ENCODE measurements at places on chromosomes 7 and 10.

DNA sequence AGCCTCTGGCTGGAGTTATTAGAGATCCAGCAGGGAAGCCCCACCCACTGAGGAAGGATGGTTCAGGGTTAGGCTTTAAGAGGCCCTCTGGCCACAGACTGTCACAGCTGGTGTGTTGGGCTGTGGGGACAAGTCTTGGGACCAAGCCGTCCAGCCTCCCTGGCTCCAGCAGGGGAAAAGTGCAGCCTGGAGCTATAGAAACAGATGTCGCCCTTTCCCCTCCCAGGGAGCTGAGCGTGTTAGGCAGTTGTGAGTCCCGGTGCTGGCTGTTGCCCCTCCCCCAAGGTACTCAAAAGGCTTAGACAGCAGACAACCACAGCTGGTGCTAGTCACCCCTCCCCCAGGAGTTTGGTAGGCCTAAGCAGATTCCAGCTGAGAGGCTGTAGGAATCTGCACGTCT, 143.4 kb downstream of the TMEM168 start:
- no peak for DNase-seq

GRCh38 chr10:24680647-24681524, 42.8 kb downstream of the ARHGAP21 start:
- DNase-seq: peak; percentile 5

GRCh38 chr7:7156663-7157062, 25.7 kb upstream of the C1GALT1 start:
- no peak for DNase-seq

DNA sequence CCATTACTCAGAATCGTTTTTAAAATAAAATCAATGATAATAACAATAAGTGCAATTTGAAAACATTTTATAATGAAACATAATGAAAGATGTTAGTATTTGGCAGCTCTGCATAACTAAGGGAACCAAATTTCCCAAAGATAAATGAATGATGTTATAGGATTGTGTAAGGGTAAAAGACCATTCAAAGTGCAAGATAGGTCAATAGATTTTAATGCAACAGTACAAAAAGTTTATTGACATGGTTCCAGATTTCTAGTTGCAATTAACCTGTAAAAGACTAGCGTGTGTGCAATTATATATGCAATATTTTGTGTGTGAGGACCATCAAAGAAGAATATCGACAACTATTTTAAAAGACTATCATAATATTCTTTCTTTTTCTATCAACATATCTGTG, 122.3 kb downstream of the MDFIC start:
- DNase-seq: no peak

- DNase-seq: peak; percentile 39
These were observed 630.1 kb downstream of the PARD3 start for GRCh38 chr10:34184939-34185386.

GRCh38 chr7:36045326-36045725, 107.7 kb upstream of the EEPD1 start:
- peak; percentile 50 for DNase-seq

- no peak for DNase-seq
These were observed 6.6 kb downstream of the C10orf90 start for GRCh38 chr10:126663880-126664279.

- no peak for DNase-seq
These were observed 9.3 kb downstream of the RASGEF1A start for GRCh38 chr10:43257347-43258210.

DNA sequence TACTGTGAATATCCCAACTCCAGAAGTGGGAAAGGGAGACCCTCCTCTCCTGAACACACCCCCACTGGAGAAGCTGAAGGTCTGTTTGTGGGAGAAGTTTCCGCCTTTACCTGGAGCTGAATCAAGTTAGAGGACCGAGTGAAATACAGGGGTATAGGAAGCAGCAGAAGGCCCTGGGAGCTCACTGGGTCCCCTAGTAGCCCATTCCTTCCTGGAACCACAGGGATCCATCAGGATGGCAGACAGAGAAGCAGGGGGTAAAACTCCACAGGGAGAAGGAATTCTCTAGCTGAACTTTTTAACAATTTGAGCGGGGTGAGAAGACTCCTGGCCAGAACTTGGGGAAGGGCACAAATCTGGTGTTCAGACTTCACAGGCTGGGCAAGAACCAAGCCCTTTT, 275.8 kb downstream of the GRID1 start:
- DNase-seq: no peak

GRCh38 chr10:15231426-15231825, 62.9 kb upstream of the NMT2 start:
- DNase-seq: no peak

DNA sequence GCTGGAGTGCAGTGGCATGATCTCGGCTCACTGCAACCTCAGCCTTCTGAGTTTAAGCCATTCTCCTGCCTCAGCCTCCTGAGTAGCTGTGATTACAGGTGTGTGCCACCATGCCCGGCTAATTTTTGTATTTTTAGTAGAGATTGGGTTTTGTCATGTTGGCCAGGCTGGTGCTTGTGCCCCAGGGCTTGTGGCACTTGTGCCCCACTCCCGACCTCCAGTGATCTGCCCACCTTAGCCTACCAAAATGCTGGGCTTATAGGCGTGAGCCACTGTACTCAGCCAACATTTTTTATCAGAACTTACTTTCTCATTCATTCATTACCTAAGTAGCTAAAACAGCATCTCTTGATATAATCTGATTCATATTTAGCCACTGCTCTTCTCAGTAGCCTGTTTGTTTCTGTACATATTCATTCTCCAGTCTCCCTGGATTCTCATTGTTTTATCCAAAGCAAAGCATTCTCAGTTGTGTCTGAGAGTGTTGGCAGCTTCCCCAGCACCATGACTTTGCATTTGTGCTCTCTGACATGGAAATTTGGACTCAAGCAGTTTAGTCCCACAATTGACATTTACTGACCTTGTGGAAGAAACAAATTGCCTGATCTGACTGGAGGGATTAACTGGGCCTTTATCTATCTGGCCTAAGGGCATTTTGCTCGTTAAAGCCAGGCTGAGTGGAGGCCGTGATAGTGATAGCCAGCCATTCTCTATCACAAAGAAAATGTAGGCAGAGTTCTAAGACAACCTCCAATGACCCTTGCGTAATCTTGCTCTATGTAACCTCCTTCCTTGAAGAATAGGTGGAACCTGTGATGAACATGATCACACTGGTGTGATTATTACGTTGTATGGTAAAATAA, 44.9 kb downstream of the AKR1B15 start:
- DNase-seq: peak; percentile 91

GRCh38 chr7:137681657-137682562, 164.9 kb downstream of the DGKI start:
- DNase-seq: no peak

- no peak for DNase-seq
These were observed 78.7 kb upstream of the PPP2R2D start for GRCh38 chr10:131822013-131822691.

DNA sequence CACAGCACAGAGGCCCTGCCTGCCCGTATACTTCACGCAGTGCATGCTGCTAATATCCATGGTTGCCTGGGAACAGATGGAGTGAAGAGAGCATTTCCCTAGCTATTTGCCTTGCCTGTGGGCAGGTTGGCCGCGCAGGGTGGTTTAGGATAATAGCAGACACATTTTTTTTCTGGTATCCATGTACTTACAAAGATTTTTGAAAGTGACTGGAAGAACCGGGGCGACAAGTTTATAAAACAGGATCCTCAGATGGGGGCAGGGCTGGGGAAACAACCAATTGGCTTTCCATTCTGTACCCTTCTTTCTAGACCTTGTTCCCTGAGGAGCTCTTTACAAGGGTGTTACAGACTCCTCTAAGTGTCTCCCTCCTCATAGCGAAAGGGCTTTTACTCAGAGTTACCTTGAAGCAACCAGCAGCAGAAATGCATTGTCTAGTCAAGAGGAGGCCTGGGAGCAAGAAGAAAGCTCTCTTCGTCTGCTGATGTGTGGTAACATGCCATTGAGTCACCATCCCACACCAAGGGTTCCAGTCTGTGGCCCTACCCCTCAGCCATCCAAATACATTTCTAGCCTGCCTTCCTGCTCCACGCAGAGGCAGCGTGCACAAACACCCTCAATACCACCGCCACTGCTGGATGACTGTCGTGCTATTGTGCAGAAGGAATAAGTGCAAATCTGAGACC, 31.5 kb downstream of the MTURN start:
- no peak for DNase-seq

GRCh38 chr7:127252377-127252713, 396 bp downstream of the GRM8 start:
- DNase-seq: no peak

DNA sequence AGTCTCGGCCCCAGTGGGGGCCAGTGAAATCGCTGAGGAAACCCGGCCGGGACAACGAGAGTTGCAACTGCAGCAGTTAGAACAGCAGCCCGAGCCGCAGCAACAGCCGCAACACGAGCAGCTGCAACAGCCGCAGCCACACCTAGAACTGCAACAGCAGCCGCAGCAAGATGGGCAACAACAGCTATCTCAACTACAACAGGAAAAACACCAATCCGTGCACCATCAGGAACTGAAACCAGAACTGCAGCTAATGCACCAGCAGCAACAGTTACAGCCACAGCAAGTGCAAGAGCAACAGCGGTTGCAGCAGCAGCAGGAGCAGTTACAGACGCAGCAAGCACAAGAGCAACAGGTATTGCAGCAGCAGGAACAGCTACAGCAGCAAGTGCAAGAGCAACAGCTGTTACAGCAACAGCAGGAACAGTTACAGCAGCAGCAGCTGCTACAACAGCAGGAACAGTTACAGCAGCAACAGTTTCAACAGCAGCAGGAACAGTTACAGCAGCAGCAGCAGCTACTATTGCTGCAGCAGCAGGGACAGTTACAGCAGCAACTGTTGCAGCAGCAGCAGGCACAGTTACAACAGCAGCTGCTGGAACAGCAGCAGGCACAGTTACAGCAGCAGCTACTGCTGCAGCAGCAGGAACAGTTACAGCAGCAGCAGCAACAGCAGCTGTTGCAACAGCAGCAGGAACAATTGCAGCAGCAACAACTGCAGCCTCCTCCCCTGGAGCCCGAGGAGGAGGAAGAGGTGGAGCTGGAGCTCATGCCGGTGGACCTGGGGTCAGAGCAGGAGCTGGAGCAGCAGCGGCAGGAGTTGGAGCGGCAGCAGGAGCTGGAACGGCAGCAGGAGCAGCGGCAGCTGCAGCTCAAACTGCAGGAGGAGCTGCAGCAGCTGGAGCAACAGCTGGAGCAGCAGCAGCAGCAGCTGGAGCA, 6.1 kb downstream of the ZNF853 start:
- no peak for DNase-seq

GRCh38 chr7:106568680-106569499, 92.1 kb downstream of the CCDC71L start:
- no peak for DNase-seq

- peak; percentile 4 for DNase-seq
These were observed 80.8 kb downstream of the SEC23IP start for GRCh38 chr10:119973281-119973680.

DNA sequence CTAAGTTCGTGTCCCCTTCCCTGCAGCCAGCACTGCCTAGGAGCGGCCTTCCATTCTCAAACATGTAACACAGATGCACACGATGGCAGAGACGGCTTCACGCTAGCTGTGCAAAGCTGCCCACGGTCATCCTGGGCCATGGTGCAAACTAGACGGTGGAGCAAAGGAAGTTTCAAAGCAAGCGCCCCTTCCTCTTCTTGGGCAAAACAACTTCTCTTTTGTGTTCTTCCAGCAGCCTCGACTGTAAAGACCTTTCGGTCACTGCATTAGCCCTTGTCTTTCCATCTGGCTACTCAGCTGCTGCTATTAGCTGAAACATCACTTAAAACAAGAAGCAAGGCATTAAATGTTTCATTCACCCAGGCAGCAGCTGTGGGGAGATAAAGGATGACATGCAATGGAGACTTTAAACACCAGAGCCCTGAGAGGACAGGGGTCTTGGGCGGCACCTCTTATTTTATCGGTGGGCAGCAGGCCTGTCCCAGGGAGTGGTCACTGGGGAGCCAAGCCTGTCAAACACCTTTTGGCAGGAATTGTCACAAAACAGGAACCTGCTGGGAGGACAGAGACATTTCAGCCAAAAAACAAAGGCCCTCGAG, 214.8 kb downstream of the KLF6 start:
- DNase-seq: no peak

- no peak for DNase-seq
These were observed 33.3 kb upstream of the COL13A1 start for GRCh38 chr10:69768386-69768785.

GRCh38 chr7:94436018-94436604, 41.4 kb downstream of the COL1A2 start:
- peak; percentile 85 for DNase-seq

GRCh38 chr7:4769761-4770160, 5.7 kb upstream of the AP5Z1 start:
- peak; percentile 68 for DNase-seq

DNA sequence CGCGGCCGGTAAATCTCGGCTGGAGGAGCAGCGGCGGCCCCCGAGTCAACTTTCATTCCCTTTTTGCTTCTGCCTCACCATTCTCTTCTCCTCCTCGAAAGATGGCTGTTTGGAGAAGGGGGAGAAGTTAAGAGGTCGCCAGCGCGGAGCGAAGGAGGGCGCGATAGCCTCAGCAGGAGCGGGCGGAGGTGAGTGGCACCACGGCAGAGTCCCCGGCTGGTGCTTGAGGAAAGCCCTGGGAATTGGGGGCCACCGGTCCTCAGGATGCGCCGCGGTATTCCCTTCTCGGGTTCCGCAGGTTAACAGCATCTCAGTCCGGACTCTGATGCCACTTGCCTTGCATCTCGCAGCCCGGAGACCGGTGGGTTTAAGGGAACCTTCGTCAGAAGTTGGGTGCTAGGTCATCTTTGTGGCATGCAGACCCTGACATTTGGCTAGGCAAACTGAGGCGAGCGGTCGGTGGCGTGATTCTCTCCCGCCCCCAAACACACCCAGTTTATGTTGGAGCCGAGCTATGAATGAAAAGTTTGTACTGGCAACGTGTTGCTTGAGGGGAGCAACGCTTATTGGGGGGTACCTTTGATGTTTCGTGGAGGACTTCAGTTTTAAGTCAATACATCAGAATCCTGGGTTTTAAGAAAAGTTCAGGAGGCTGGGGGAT, 59.5 kb upstream of the PRPS1L1 start:
- DNase-seq: peak; percentile 26

GRCh38 chr10:52701647-52702046, 70.9 kb downstream of the MBL2 start:
- DNase-seq: no peak

DNA sequence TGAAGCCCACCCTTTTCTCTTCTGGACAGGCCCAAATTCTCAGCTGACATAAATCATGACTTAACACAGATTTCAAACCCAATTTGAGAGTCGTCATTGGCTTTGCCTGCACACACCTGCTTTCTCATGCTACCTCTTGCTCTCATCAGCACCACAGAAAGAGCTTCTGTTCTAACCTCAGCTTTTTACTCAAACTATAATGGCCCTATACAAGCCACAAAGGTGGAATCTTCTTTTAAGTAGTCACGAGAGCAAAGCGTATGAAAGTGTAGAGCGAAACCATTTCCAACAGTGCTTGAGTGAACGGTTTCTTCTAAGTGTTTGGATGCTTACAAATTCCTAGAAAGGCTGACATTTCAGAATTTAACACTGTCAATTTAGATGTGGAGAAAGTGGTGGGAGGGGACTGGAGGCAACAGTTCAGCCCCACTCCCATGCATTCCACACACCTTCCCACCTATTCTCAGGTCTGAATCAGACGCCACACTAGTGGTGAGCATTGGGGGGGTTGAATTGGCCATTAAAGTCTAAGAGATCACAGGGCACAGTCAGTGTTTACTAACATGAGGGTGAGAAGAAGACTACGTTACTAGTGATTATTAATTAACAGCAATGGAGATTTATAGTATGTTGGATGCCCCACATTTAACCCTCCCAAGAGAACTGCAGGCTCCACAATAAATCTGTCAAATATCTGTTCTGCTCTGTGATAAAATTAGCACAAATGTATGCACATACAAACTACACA, 114.0 kb downstream of the PRKCQ start:
- no peak for DNase-seq

GRCh38 chr10:1654247-1654646, 83.1 kb downstream of the ADARB2 start:
- DNase-seq: no peak
